Common myeloid progenitor, CD34-positive (primary cell): ENCODE measurements at places on chromosomes 3 and 15.
A peak's percentile ranks its signal among the peaks of the same experiment; 100 is the strongest.

DNA sequence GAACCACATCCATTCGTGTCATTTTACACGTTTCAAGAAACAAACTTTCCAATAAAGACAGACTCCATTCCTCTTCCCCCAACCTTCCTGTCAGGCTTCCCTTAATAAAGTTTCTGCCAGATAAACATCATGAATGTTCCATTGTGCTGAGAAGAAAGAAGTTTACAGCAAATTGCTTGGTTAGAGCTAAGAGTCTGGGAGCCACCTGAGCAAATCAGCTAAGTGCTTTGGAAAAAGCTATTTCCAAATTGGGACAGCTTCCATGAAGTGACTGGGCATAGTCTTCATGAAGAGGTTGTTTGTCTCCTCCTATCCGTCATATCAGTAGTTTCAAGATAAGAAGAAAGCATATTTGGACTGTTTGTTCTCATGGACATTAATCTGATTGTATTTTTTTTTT, 77.0 kb downstream of the MAGI1 start:
- no peaks in the 10 kb centered on the region for H3K4me1 ChIP-seq
- no peak overlapping the region for H3K4me3 ChIP-seq
- no peak overlapping the region for H3K27ac ChIP-seq
- no peaks in the 10 kb centered on the region for H3K36me3 ChIP-seq

DNA sequence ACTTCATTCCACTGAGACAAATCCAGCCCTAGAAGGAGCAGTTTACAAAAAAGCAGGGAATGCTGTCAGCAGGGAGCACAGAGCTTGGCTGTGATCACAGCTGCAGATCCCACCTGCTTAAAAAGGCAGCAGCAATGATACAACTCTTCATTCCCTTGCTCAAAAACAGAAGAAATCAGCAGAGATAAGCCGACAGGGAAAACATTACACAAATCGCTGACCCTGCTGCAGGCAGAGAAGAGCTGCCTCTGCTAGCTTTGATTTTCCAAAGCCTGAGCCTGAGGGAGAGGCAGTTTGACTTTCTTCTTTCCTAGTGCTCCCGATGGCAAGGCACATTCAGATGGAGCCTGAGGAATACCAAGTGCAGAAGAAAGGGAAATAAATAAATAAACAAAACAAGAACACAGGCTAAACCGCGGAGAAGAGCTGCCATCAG, 80.2 kb downstream of the SHQ1 start:
- H3K27ac ChIP-seq: no peak overlapping the region
- H3K36me3 ChIP-seq: peaks cover 48% of the 10 kb centered on the region
- H3K27me3 ChIP-seq: no peaks in the 10 kb centered on the region
- H3K4me1 ChIP-seq: peaks cover 43% of the 10 kb centered on the region
- DNase-seq: no peak
- no peak overlapping the region for H3K4me3 ChIP-seq

- no peaks in the 10 kb centered on the region for H3K4me1 ChIP-seq
- no peaks in the 10 kb centered on the region for H3K36me3 ChIP-seq
- no peaks in the 10 kb centered on the region for H3K27me3 ChIP-seq
- peak; percentile 68 for DNase-seq
Measured at GRCh38 chr15:100438570-100438969, 90.2 kb downstream of the CERS3 start.

GRCh38 chr3:58202917-58203360, 7.8 kb downstream of the DNASE1L3 start:
- no peaks in the 10 kb centered on the region for H3K36me3 ChIP-seq
- H3K27me3 ChIP-seq: no peaks in the 10 kb centered on the region
- peak; percentile 10 for DNase-seq

DNA sequence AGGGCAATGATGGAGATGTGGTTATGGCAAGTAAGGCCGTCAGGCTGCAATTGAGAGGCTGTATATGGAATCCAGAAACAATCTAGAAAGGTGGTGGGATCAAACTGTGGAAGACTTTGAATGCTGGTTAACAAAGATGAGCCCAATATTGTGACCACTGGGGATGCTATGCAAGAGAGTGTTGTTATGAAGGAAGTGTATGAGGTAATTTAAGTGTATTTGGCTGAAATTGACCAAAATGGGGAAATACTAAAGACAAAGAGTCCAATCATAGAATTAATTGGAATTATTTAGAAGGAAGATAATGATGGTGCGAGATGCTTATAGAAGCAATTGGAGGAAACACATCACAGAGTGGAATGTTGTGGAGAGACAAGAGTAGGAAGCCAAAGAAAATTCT, 24.5 kb downstream of the BTLA start:
- H3K27ac ChIP-seq: no peak overlapping the region
- H3K36me3 ChIP-seq: no peaks in the 10 kb centered on the region
- H3K4me1 ChIP-seq: peaks cover 33% of the 10 kb centered on the region
- H3K27me3 ChIP-seq: no peaks in the 10 kb centered on the region

GRCh38 chr3:4297486-4297885, 5.7 kb upstream of the SETMAR start:
- no peaks in the 10 kb centered on the region for H3K36me3 ChIP-seq
- H3K4me3 ChIP-seq: no peak overlapping the region
- H3K4me1 ChIP-seq: peaks cover 3% of the 10 kb centered on the region
- H3K27ac ChIP-seq: no peak overlapping the region
- no peak for DNase-seq

DNA sequence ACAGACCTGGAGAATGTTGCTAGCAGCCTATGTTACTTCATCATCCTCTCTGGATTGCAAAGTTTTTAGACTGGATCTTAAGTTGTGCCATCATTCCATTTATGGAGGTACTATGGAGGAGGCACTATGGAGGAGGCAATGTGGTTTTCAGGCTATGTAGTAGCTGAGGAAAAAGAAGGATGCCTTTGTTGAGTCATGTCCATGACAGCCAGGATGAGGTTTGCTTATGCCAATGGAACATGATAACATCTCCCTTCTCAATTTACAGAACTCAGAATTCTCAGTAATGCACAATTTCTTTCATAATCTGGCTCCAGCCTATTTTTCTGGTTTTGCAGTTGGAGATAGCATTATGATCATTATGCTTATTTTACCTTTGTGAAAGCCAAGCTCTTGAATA, 65.9 kb upstream of the TMEM108 start:
- no peak overlapping the region for H3K4me3 ChIP-seq
- H3K27me3 ChIP-seq: no peaks in the 10 kb centered on the region
- no peaks in the 10 kb centered on the region for H3K36me3 ChIP-seq
- DNase-seq: no peak

GRCh38 chr3:67898916-67899315, 244.5 kb upstream of the SUCLG2 start:
- no peaks in the 10 kb centered on the region for H3K36me3 ChIP-seq
- no peaks in the 10 kb centered on the region for H3K27me3 ChIP-seq
- H3K27ac ChIP-seq: no peak overlapping the region
- H3K4me1 ChIP-seq: no peaks in the 10 kb centered on the region
- H3K4me3 ChIP-seq: no peak overlapping the region

DNA sequence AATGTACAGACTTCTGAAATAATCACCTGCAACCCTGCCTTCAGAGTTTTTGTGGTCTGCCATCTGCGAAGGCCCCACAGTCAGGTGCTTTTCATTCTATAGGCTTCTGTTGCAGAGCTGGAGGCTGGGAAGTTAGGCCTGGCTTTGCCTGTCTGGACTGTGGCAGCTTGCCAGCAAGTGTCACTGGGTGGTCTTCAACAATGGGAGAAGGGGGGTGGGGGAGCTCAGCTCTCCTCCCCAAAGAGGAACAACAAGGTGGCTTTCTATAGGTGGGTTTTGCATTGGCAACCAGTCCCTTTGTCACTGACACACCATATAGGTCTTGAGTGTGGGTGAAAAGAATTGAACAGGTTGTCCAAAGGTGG, 7.3 kb downstream of the BOC start:
- DNase-seq: no peak
- H3K27me3 ChIP-seq: peaks cover 2% of the 10 kb centered on the region
- no peak overlapping the region for H3K4me3 ChIP-seq
- no peaks in the 10 kb centered on the region for H3K36me3 ChIP-seq

GRCh38 chr3:189655617-189656016, 24.4 kb downstream of the TP63 start:
- H3K4me3 ChIP-seq: no peak overlapping the region
- no peak for DNase-seq
- H3K4me1 ChIP-seq: no peaks in the 10 kb centered on the region

DNA sequence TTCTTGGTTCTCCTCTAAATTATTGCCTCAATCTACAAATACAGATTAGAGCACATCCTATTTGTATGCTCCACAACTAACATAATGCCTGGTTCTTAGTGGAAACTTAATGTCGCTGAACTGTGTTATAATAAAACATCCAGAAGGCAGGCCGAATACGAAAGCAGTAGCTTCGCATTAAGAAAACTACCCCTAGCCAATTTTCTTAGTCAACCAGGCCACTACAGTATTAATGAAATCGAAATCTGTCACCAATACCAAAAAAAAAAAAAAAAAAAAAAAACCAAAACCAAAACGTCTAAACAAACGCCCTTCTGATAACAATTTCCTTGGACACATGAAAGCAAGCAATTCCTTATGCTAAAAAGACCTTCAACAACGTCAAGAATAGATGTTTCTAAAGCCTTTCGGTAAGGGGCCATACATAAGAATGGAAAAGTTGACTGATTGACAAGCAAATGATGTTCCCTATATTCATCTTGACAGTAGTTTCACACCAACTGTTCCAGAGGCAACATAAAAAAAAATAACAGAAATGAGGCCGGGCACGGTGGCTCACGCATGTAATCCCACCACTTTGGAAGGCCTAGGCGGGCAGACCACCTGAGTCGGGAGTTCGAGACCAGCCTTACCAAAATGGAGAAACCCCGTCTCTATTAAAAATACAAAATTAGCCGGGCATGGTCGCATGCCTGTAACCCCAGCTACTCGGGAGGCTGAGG, 1.3 kb downstream of the DENND6A start:
- peak overlapping the region; percentile 86 for H3K27ac ChIP-seq
- H3K4me1 ChIP-seq: peaks cover 8% of the 10 kb centered on the region
- no peaks in the 10 kb centered on the region for H3K27me3 ChIP-seq
- peak overlapping the region; percentile 90 for H3K4me3 ChIP-seq

GRCh38 chr3:108489776-108490175, 20.6 kb downstream of the MYH15 start:
- DNase-seq: peak; percentile 84
- peaks cover 9% of the 10 kb centered on the region for H3K4me1 ChIP-seq
- no peaks in the 10 kb centered on the region for H3K36me3 ChIP-seq
- H3K27ac ChIP-seq: no peak overlapping the region
- H3K4me3 ChIP-seq: no peak overlapping the region
- H3K27me3 ChIP-seq: no peaks in the 10 kb centered on the region

- H3K27me3 ChIP-seq: no peaks in the 10 kb centered on the region
- no peak overlapping the region for H3K4me3 ChIP-seq
- peaks cover 39% of the 10 kb centered on the region for H3K4me1 ChIP-seq
- DNase-seq: no peak
- H3K36me3 ChIP-seq: no peaks in the 10 kb centered on the region
Measured at GRCh38 chr3:193874512-193874911, 261.4 kb upstream of the HES1 start.

GRCh38 chr3:177835008-177835407, 637.7 kb upstream of the TBL1XR1 start:
- no peaks in the 10 kb centered on the region for H3K36me3 ChIP-seq
- H3K4me3 ChIP-seq: no peak overlapping the region
- DNase-seq: peak; percentile 77
- no peaks in the 10 kb centered on the region for H3K27me3 ChIP-seq
- peaks cover 51% of the 10 kb centered on the region for H3K4me1 ChIP-seq
- H3K27ac ChIP-seq: no peak overlapping the region

GRCh38 chr3:191353022-191353777, 22.9 kb upstream of the UTS2B start:
- H3K27ac ChIP-seq: no peak overlapping the region
- no peaks in the 10 kb centered on the region for H3K4me1 ChIP-seq
- H3K27me3 ChIP-seq: no peaks in the 10 kb centered on the region
- H3K36me3 ChIP-seq: peaks cover 8% of the 10 kb centered on the region
- no peak overlapping the region for H3K4me3 ChIP-seq
- no peak for DNase-seq

GRCh38 chr3:95394286-95394685, 1331.4 kb downstream of the NSUN3 start:
- DNase-seq: no peak
- no peaks in the 10 kb centered on the region for H3K36me3 ChIP-seq
- H3K27ac ChIP-seq: no peak overlapping the region
- no peaks in the 10 kb centered on the region for H3K27me3 ChIP-seq

DNA sequence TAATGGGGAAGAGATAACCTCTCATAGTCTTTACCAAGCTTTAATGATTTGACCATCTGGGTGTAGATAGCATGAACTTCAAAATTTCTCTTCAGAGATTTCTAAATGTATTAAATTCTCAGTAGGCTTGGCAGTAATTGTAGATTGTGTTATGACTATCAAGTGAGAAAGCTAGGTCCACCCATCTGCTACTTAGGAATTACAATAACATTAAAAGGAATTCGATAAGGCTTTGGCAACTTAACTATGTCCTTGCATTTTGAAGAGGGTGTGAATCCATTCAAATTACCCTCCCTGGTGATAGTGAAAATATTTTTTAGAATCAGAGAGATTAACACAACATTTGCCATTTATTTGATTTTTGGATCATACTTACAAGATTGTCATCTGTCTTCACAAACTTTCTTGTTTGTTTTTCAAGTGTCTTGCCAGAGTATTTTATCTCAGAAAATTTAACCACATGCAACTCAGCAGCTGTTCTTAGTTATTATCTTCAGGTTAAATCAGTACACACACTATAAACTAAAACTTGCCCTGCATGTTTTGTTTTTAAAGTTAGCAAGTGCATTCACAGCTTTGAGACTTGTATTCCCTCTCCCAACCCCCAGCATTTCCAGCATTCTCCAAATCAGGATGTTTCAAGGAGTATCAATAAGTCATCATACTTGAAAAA, 69.6 kb upstream of the COL8A1 start:
- H3K4me1 ChIP-seq: no peaks in the 10 kb centered on the region
- H3K27me3 ChIP-seq: no peaks in the 10 kb centered on the region
- no peak overlapping the region for H3K27ac ChIP-seq
- no peak overlapping the region for H3K4me3 ChIP-seq
- H3K36me3 ChIP-seq: no peaks in the 10 kb centered on the region

GRCh38 chr15:76343313-76343996, 6.9 kb downstream of the ISL2 start:
- DNase-seq: peak; percentile 47
- no peak overlapping the region for H3K4me3 ChIP-seq

DNA sequence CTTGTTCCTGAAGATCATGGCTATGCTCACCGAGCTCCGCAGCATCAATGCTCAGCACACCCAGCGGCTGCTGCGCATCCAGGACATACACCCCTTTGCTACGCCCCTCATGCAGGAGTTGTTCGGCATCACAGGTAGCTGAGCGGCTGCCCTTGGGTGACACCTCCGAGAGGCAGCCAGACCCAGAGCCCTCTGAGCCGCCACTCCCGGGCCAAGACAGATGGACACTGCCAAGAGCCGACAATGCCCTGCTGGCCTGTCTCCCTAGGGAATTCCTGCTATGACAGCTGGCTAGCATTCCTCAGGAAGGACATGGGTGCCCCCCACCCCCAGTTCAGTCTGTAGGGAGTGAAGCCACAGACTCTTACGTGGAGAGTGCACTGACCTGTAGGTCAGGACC, 35.2 kb downstream of the NR1I2 start:
- no peak overlapping the region for H3K27ac ChIP-seq
- no peaks in the 10 kb centered on the region for H3K4me1 ChIP-seq
- no peaks in the 10 kb centered on the region for H3K27me3 ChIP-seq
- H3K36me3 ChIP-seq: no peaks in the 10 kb centered on the region
- no peak for DNase-seq
- H3K4me3 ChIP-seq: no peak overlapping the region
